ENCODE measurements at places on chromosomes 6 and 20. TPM values are rescaled to one million over a fixed set of nuclear protein-coding genes. Genes with fewer than 3 reads are reported as not detected.

DNA sequence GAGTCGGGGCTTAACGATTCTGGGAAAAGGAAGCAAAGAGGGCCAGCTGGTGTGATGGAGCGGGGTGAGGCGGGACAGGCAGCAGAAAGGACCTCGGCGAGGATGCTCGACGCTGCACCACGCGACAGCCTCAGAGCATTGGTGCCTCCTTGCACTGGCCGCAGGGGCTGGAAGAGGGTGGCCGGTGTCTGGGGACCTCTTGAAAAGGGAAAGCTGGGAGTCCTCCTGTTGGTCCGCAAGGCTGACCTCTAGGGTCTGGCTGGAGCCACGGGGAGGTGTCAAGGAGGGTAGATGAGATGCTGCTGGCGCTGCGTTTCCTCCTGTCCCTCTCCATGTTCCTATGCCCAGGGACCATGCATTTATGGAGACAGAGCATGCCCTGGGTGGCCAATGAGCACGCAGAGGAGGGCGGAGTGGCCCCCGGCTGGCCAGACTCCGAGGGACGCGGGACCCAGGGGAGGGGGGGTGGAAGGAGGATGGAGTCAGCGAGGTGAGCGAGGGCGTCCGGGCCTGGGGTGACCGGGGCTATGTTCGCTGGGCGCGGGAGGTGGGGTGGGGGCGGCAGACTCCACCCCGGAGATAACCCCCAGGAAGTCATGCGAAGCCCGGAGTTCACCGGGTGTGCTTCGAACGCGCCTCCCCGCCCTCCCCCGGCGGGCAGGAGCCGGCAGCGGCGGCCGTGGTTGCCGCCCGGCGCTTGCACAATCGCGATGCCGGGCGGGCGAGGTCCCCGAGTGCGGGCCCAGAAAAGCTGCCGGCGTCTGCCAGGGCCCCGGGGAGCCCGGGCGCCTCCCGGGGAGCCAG is at the start of gene CYP24A1:
CYP24A1 (minus strand) TSS at position 334 of the 804 bp plus-strand sequence. CDS start 407 bp downstream, outside the sequence.
- peak; percentile 53 for DNase-seq

SPATA25 gene
- total RNA-seq = 7.1 TPM

GNMT gene
- not detected for total RNA-seq

- DNase-seq = no peak
These were observed 651.3 kb downstream of the KIF16B start for GRCh38 chr20:15921930-15922329.

FARS2 gene
- 20.0 TPM for total RNA-seq

- no peak for DNase-seq
These were observed 21.8 kb downstream of the HDDC2 start for GRCh38 chr6:125279961-125280360.

DNA sequence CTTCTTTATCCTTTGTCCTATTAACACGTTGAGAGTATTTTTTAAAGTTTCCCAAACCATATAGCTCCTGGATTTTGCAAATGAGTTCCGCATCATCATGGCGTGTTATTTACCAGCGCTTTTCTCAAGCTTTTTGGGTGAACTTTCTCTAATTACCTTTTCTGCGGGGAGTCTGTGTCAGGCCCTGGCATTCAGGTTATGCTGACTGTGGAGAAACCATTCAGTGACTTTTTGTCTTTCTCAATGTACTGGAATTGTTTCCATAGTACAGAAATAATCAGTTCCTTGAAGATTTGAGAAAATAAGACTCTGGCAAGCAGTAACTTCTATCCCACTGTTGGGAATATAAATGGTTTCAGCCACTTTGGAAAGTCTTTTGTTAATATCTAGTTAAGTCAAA is 115.3 kb downstream of the CDH26 start:
- no peak for DNase-seq

GRCh38 chr6:20119485-20119884 is 92.8 kb downstream of the MBOAT1 start:
- no peak for DNase-seq

SIGLEC1 gene
- total RNA-seq = not detected

RIPPLY2 gene
- total RNA-seq = not detected

CALHM5 gene
- 0.08 TPM for total RNA-seq

- no peak for DNase-seq
These were observed 70.0 kb downstream of the TRMT6 start for GRCh38 chr20:5880326-5880725.

DNA sequence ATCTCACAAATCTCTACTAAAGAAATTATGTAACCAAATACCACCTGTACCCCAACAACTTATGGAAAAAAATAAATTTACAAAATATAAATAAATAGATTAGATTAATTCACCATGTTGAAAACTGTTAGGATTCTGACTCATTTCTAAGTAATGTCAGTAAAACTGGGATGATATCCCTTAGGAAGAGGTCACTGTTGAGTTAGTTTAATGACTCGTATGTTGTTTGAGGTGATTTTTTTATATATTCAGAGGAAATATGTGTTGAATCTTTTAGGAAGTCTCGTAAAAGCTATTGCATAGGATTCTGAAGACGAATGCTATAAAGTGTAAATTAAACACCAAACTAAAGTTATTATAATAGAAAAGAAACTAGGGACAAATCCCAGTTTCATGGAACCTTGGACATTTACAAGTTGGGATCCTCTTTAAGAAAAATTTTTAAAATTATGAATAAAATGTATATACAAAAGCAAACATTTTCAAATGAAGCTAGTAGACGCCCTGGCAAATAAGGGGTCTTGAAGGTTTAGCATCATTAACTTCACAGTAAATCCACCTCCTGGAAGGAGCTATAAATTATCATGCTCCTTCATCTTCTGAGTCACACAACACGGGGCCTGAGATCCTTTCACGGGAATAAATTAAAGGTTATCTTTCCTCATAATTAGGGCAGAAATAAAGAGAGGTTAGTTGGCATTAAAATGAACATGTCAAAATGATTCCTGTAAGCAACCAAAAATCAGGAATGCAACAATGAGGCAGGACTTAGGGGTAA is 37.0 kb upstream of the POU3F2 start:
- no peak for DNase-seq

- DNase-seq = no peak
These were observed 17.1 kb upstream of the SMIM13 start for GRCh38 chr6:11076540-11076939.

DNA sequence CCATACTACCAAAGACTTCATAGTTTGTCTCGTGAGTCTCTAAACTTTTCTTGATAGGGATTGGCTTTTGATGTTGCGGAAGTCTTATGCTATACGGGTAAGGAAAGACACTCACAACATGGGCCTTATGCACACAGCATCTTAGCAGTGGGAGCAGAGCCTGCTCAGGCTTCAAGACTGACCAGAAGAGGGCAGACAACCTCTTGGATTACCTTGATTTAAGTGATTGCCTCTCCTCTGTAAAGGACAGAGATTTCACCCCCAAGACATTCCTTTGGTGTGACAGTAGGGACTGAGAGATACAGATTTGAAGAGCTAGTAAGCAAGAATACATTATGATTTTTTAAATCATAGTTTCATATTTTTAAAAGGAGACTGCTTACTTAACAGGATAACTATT is 71.0 kb upstream of the SAMD3 start:
- peak; percentile 57 for DNase-seq

CTCFL gene
- not detected for total RNA-seq

GRCh38 chr6:33683051-33683571 is 28.4 kb downstream of the UQCC2 start:
- DNase-seq = no peak

KIAA0408 gene
- total RNA-seq = not detected

- no peak for DNase-seq
These were observed 363.0 kb downstream of the UTRN start for GRCh38 chr6:144647971-144648651.

GRCh38 chr6:140956571-140957369 is 1176.0 kb upstream of the GJE1 start:
- DNase-seq = no peak

DNA sequence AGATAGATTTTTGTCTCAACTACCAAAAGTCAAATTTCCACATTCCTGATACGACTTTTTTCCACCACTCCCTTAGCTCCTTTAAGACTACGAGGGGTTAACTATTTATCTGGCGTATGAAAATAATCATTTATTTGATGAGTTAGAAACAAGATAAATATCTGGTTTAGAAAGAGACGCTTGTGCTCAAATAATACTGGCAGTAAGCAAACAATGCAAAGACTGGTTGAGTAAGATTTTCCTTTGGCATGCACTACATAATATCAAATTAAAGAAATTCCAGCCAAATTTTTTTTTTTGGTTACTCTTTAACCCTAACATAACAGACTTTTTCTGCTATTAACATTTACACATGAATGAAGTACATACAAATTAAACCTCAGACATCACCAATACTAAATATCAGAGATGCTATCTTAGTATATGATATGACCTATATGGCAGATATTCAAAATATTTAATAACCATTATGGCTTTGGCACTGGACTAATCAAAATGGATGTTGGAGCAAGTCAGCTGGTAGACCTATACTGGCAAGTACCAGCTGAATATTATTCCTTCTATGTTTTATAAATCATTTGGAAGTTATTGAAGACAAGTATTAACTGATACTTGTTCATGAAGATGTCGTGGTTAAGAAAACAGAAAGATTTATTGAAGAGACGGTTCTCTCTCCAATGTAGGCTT is 345.3 kb downstream of the TFAP2B start:
- DNase-seq = peak; percentile 11

SFT2D1 gene
- 69.3 TPM for total RNA-seq

All from HT-29 (cell line).